ENCODE measurements at places on chromosomes 11 and 22.

GRCh38 chr11:122004446-122004845 is 111.6 kb downstream of the BLID start:
- no peak for DNase-seq

- no peak for DNase-seq
Measured at GRCh38 chr22:30582788-30583545, 8.5 kb upstream of the GAL3ST1 start.

- no peak for DNase-seq
Measured at GRCh38 chr11:97751952-97752351, 1268.8 kb upstream of the CNTN5 start.

GRCh38 chr22:44448271-44448830 is 49.7 kb downstream of the RTL6 start:
- no peak for DNase-seq

- DNase-seq: no peak
Measured at GRCh38 chr11:128246810-128247594, 340.4 kb downstream of the ETS1 start.

DNA sequence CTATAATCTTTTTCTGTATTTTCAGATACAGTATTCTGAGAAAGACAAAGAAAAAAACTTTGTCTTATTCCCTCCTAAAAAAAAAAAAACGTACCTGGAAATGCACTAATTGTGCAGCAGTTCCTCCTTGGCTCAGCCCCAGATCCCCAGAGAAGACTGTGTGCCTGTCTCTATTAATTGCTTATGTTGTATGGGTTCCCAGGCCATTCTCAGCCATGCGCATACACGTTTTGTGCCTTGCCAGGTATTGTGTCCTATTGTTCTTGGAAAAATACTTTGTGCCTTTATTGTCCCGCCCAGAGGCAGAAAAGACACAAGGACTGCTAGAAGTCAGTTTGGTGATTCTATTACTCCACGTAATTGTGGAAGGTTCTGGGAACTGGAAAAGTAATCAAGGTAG is 91.2 kb downstream of the PIWIL4 start:
- peak; percentile 91 for DNase-seq

DNA sequence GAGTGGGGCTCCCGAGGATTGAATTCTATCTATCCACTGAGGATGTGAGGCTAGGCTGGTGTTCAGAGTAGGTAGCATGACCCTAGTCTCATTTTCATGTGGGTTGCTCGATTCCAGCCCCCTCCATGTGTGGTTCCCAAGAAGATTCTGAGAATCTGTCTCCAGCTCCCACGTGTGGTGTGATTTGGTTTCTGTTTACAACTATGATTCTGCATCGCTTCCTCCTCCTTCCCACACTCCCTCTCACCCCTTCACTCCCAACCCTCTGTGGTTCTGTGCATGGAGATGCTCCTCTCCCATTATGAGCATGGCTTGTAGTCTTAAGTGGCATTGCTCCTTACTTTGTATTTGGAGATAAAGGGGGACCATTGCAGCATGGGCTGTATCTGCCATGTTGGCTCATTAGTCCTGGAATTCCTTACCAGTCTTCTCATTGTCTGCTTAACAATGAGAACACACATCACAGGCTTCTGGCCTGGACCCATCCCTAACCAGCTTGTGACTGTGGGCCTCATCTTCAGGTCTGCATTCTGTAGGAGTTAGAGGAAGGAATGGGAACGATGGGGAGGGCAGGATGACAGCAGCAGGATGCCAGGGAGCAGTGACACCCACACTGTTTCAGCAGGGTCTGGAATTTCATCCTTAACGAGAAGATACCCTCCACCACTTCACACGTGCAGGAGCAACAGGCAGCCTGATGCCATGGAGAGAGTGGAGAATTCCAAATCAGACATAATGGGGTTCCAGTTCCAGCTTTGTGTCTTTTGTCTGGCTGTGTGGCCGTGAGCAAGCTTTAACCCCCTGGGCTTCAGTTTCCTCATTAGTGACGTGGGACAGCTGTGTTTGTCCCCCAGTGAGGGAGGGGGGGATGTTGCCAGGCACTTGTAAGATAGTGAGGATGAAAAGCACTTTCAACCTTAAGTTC is 86.0 kb downstream of the CCDC81 start:
- DNase-seq: no peak

GRCh38 chr11:47104261-47104950 is 72.3 kb downstream of the ARFGAP2 start:
- DNase-seq: no peak

GRCh38 chr11:100550298-100550697 is 136.8 kb upstream of the ARHGAP42 start:
- DNase-seq: no peak

DNA sequence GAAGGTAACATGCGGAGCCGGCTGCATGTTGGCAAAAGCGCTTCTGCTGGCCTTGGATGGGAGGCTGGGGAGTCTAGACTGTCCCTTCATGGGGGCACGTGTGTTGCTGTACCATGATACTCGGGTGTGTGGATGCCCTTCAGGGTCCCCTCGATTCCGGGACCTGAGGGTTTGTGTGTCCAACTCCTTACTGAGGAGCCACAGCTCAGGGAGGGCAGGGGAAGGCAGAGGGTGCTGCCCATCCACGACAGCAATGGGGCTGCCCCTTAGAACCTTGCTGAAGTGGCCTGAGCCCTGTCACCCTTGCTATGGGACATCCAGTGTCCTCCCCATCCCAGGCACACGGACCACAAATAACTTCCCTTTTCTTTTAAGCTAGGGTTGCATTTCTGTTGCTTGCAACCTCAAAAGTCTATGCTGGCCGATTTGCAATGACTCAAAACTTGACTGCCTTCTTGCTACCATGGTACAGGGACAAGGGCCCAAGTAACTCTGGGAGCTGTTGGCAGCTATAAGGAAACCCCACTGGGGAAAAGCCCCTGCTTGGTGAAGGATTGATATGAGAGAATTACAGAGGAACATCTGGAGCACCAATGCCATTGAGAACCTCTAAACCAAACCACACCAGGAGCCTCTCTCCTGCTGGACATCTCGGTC is 43.8 kb downstream of the RTL6 start:
- DNase-seq: no peak

- DNase-seq: no peak
Measured at GRCh38 chr11:46471943-46472661, 80.5 kb upstream of the CHRM4 start.

DNA sequence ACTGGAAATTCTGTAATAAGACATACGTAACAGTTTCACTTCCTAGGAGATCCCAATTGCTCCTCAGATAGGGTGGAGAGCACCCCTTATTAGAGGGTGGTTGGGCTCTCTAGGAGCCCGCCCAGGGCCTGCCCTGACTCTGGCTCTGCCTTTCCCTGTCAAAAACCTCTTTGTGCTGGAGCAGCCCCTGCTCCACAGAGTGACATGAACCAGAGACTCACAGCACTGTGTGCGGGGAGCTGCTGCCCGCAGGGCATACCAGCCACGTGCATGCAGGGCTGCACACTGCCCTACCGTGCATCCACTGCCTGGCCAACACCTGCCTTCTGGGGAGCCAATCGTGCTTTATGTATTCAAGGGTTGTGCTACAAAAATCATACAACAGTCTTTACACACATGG is 24.3 kb downstream of the KCNQ1OT1 start:
- DNase-seq: no peak

GRCh38 chr22:27372969-27373670 is 428.4 kb downstream of the MN1 start:
- DNase-seq: no peak

GRCh38 chr22:40726514-40726913 is 47.2 kb downstream of the MCHR1 start:
- DNase-seq: no peak

DNA sequence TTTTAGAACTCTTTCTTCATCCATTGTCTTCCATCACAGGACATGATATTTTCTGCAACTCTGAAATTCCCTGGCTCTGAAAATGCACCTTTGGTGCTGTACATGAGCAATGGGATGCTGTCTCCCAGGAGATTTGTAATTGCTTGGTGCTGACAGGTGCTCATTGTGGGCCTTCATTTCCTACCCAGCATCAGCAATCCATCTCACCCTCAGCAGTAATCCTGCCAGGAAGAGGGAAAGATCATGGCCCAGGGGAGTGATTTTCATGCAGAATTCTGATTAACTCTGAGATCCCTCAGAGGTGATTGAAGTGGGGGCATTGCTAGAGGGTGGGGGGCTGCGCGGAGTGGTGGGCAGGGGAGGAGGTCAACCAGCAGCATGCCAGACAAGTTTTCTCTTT is 651.7 kb downstream of the NELL1 start:
- DNase-seq: no peak

DNA sequence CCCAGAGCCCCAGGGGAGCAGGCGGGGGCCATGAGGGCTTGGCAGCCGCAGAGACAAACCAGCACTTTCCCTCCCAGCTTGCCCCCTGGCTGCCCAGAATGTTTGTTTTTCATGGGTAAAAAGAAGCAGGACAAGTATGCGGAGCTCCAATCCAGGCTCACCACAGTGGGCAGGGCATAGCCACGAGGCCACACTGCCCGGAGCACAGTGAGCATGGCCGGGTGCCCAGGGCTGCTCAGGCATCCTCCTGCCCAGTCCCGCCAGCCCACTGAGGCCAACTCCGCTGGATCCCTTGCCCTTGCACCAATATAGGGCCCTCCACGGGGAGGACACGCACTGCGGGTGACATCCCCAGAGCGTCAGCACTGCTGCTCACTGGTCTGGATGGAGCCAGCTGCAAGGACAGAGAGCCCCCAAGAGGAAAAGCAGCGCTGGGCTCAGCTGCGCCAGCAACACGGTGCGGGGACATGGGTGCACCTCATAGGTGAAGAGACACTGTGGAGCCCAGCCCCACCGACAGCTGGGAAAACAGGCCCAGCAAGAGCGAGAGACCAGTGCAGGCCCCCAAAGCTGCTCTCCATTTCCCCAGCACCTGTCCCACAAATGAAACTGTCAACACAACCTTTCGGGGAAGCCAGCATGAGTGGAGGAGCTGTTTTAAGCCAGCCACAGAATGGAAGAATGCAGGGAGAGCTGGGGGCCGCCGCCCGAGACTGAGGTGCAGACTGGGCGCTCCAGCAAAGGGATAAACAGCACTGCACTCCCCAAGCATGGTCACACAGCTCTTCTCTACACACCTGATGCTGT is 24.8 kb downstream of the ARVCF start:
- DNase-seq: no peak

GRCh38 chr22:34055525-34056200 is 135.4 kb upstream of the LARGE1 start:
- no peak for DNase-seq

GRCh38 chr22:49212466-49212865 is 615.2 kb downstream of the BRD1 start:
- no peak for DNase-seq

GRCh38 chr11:85620256-85620655 is 6.9 kb downstream of the DLG2 start:
- no peak for DNase-seq

- DNase-seq: no peak
Measured at GRCh38 chr11:46594374-46594700, 514 bp upstream of the AMBRA1 start.

DNA sequence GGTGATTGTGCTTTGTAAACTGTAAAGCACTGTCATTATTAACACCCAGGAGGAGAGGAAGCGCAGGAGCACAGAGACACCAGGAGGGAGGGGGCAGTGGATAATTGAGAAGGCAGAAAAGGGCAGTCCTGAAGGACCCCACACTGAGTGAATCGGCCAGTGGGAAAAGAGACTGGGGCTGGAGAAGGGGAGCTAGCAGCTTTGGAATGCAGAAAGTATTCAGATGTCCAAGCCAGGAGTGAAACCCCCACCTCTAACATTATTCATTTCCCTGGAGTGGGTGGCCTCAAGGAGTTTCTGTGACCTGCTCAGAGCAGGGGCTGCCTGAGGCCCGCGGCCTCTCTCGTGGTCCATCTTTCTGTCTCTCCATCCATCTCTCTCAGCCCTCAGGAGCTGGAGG is 38.0 kb upstream of the CDON start:
- no peak for DNase-seq

GRCh38 chr11:11607772-11608171 is 14.0 kb downstream of the GALNT18 start:
- DNase-seq: no peak

DNA sequence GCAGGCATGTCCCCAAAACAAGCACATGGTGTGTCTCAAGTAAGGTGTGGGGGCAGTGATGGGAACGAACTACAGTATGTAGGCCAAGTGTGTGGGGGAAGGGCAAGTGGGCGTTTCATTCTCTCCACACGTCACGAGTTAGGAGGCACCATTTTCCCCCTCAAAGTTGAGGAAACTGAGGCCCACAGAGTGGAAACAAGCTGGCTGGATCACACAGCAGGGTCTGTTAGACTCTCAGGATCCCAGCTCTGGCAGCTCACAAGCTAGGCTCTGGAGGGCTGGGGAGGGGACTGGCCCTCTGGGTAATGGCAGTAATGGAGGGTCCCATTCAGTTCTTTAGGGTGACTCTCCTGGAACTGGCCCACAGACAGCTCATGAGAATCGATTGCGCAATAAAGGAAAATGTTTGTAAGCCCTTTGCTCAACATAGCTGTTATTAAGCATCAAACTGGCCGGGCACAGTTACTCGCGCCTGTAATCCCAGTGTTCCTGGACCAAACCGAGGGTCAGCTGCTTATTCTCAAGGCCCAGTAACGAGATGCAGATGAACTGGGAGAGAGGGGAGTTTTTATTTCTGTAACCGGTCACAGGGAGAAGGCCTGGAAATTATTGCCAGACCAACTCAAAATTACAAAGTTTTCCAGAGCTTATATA is 24.1 kb upstream of the TUB start:
- DNase-seq: no peak

- DNase-seq: peak; percentile 79
Measured at GRCh38 chr11:122095681-122096262, 20.2 kb downstream of the BLID start.

DNA sequence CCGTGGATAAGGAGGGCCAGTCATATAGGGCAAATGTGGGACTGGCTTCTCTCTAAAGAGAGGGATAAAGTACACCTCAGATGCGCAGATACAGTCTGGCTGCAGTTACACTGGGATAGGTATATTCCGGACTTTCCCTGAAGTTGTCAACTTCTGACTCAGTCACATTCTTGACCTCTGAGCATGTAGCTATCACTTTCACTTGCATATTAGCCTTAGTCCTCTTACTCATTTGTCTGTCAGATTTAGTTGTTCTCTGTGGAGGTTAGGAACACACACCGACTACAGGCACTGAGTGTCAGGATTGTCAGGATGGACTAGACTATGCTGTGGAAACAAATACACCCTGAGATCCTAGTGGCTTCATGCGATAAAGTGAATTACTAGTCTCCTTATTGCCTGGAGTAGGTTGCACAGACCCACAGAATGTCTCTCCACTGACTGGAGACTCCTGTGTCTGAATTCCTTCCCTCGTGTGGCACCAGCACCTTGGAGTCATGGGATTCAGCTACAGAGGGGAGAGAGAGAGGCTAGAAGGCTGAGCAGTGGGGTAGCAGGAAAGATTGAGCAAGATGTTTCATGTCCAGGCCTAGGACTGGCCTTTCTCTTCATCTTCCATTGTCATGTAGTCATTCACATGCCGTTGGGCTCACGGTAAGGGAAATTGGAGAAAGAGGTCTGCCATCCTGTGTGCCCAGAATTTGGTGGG is 654.3 kb downstream of the NTM start:
- DNase-seq: no peak

DNA sequence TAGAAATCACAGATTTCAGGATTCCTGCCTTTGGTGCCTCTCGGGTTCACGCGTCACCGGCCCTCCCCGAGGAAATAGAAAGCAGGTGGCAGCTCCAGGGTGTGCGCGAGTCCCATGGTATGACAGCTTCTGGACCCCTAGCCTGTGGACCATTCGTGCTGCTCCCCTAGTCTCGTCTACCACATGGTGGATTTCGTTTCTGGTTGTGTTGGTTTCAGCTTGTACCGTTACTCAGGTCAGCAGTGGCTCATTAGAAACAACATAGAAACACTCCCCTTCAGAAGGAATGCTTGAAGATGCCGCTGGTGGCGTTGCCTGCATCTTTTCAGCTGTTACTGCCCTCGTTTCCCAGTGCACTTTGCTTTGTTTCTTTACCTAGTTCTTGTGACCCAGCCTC is 700 bp downstream of the TTC17 start:
- no peak for DNase-seq
